ENCODE measurements at places on chromosomes 16 and 17.

DNA sequence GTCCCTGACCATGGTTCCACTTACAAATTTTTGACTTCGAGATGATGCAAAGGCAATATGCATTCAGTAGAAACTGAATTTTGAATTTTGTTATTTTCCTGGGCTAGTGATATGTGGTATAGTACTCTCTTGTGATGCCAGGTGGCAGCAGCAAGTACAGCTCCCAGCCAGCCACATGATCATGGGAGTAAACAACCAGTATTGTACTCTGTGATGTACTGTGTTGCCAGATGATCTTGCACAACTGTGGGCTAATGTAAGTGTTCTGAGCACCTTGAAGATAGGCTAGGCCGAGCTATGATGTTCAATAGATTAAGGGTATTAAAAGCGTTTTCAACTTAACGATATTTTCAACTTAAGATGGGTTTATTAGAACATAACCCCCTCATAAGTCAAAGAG, 250.8 kb downstream of the STX8 start:
- no peak for DNase-seq

DNA sequence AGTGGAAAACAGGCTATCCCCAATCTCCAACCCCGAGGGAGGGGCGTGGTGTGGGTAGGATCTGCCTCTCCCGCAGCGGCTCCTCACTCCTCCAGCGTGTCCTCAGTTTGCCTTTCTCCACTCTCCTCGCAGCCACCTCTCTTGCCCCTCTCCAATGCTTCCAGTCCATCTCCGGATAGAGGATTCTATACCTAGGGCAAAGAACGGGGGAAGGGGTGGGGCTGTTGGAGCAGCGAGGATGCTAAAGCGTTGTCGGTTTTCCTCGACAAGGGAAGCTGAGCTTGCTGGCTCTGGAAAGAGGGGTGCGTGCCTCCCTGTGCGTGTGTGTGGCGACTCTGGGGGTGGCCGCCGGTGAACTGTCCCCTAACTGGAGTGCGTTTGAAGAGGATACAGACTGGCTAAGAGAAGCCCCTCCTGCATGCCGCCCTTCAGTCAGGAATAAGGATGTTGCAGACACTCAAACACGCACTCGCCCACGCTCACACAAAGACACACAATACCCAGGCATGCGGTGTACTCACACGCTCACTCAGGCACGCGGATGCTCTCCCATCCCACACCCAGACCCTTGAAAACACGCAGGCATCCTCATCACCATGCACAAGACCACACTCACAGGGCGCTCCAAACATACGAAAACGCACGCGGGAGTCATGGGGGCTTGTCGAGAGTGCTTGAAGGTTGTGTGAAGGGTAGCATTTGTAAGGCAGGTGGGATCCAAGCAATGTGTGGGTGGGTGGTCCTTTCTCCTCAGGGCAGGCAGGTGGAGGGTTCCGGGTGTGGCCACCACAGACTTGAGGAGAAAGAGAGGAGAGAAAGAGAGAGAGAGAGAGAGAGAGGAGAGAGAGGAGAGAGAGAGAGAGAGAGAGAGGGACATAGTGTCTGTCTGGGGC, 655 bp upstream of the GPR139 start:
- DNase-seq: no peak

- no peak for DNase-seq
These were observed 33.9 kb downstream of the PLD6 start for GRCh38 chr17:17172001-17172939.

DNA sequence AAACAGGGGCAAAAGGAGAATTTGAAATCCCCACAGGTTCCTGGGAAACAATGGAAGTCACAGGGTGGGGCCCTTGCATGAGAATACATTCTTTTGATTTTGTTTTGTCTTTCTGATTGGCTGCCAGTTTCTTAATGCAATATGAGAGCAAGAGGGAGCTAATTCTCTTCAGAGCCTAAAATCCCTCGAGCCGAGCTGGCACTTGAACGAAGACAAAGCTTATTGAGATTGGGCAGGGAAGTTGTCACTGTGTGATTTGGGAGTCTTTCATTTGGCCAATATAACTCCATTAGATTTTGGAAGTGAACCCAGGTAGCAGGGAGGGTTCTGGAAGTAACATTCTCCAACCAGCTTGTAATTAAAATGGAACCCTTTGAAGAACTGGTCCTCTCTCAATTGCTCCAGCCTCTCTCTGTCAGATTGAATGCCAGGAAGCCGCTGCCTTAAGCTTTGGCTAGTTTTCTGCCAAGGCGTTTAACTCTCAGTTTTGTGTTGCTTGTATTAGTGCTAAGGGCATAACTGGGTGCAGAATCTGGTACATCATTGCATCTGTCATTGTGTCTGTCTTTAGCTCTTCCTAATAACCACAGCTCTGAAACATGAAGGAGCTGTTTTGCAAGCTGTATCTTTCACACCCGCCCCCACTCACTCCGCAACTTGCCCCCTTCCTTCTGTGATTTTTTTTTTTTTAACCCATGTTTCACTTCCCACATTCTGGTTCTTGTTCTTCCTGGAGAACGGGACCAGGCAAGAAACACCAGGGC, 272.0 kb downstream of the MAF start:
- no peak for DNase-seq

DNA sequence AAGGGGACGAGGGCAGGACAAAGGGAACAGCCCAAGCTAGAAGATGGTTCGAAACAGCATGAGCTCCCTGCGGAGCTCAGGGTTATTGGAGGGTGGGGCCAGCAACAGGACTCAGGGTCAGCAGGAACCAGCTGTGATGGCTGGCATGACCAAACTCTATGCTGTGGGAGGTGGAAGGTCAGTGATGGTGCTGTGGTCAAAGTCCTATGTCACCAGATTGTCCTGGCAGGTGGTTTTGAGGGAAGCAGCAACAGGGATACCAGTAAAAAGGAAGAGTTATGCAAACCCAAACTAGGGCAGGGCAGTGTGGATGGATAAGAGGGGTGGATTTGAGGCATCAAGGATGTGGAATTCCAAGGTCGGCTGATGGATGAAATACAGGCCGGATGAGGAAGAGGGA, 32.4 kb downstream of the CACNG4 start:
- no peak for DNase-seq

- no peak for DNase-seq
These were observed 4.3 kb downstream of the MT1H start for GRCh38 chr16:56673921-56674320.

- DNase-seq: no peak
These were observed 52.0 kb downstream of the MRM3 start for GRCh38 chr17:834136-834535.

DNA sequence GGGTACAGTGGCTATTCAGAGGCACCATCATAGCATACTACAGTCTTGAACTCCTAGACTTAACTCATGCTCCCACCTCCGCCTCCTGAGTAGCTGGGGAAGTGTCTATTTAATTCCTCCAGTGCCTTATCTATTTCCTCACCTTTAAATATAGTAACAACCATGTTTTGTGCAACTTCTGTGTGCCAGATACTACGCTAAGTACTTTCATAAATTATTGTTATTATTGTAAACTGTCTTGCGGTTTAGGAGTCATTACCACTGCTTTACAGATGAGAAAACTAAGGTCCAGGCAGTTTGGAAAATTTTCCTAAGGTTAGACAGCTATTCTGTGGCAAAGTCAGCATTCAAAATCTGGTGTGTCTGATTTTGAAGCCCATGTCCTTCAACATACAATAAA, 359.1 kb upstream of the XYLT1 start:
- DNase-seq: no peak

DNA sequence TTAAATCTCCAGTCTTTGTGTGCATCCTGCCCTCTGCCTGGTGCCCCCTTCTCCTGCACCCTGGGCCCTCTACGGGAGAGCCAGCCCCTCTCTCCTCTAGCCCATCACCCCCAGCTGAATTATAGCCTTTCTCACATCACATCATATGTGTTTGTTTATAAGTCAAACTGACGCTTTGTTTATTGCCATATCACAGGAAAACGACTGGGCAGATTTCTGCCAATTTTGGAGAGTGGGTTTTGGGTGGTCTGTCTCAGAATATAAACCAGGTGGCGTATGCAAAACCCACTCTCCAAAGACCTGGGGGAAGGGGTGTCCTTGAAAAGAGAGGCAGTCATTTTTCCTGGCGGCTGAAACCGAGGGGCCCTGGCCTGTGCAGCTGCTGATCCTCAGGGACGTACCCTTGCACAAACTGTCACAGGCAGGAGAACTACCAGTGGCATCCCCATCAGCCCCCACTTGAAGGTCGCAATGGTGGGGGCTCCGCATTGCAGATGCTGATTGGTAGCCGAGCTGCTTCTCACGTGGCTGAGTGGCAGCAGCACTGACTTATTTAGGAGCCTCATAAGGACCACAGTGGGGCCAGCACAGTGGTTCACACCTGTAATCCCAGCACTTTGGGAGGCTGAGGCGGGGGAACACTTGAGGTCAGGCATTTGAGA, 34.8 kb upstream of the CDC42EP4 start:
- no peak for DNase-seq

DNA sequence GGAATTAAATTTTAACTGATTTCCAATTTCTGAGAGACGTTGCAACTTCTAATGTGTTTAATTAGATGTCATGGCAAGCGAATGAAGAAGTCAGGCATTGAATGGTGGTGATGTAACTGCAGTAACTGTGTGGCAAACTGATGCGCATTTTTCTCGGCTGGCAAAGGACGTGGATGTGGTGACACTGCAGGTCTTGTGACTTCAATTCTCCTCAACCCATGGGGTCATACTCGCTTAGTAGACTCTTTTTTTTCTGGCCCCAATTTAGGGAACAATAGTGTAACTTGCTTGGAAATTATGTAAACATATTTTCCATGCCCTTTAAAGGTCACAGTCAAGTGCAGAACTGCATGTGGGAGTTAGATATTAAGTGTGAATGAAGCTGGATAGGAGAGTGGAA, 1.9 kb upstream of the FAM20A start:
- no peak for DNase-seq

GRCh38 chr16:73047536-73048291, at the start of gene ZFHX3:
TSS of gene ZFHX3 (minus strand) at chr16:73048128. CDS start at chr16:72960145, 87,983 bp downstream.
- DNase-seq: peak; percentile 37

DNA sequence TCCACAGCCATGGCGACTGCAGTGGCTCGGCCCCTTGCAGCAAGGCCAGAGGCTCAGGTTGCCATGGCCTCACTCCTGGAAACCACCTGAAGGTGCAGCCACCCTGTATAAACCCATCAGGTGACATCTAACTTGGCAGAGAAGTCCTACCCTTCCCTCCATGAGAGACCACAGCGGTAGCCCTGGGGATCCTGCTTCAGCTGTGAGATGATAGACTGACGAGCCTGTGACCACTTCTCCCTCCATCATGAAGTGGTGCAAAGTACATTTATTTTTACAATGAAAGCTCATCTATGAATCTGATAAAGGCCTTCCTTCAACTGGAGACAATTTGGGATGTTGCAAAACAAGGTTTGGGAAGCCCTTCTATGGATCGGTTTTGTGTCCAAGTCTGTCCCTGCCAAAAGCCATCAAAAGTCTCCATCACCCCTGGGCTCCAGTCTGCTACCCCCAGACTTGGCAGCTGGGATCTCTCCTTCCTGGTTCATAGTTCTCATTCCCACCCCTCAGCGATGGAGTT, 1.8 kb downstream of the ZACN start:
- no peak for DNase-seq

DNA sequence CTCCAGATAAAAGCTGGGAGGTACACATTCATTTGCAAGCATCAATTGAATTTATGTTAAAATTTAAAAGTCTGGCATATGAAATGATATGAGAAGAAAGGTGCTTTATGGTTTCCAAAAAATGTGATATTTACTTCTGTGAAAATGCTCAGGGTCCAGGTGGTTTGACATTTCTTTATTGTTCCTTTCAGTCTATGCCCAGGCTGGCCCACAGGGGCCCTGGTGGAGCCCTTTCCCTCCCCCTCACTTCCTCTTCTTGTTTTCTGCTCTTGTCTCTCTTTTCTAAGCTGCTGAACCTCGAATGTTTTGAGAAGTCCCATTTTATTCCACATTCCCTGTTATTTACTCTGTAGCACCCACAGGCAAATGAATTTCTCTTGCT, 127.8 kb downstream of the HS3ST3B1 start:
- DNase-seq: no peak

DNA sequence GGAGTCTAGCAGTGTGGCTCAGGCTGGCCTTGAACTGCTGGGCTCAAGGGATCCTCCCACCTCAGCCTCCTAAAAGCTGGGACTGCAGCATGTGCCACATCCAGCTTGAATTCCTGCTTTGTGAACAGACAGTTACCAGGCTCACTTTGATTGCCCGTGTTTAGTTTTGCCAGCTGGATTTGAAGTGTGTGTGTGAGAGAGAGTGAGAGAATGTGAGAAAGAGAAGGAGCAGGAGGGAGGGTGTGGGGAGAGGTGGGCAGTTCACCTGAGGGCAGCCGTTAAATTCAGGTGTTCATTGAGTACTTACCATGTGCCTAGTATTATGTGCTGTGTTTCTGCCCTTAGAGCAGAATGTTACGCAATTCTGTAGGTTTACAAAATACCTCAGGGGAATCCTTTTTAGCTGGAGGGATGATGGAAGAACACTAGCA, 4.7 kb downstream of the DUSP14 start:
- DNase-seq: no peak

DNA sequence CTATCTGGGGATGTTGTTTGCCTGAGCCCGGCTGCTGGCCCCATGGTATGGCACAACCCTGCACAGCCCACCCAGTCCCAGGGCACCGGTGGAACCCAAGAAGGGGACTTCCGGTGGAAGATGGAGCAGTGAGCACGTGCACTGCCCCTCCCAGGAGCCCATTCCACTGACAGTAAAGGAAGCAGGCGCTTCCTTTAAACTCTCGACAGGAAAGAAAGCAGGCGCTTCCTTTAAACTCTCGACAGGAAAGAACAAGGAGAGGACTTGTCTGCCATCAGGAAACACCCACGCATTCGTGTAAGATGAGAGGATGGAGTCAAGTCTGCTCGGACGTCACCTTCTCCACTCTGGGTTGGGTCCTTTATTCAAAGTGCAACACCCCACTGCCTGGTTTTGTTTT, 53.7 kb downstream of the IL21R start:
- no peak for DNase-seq

DNA sequence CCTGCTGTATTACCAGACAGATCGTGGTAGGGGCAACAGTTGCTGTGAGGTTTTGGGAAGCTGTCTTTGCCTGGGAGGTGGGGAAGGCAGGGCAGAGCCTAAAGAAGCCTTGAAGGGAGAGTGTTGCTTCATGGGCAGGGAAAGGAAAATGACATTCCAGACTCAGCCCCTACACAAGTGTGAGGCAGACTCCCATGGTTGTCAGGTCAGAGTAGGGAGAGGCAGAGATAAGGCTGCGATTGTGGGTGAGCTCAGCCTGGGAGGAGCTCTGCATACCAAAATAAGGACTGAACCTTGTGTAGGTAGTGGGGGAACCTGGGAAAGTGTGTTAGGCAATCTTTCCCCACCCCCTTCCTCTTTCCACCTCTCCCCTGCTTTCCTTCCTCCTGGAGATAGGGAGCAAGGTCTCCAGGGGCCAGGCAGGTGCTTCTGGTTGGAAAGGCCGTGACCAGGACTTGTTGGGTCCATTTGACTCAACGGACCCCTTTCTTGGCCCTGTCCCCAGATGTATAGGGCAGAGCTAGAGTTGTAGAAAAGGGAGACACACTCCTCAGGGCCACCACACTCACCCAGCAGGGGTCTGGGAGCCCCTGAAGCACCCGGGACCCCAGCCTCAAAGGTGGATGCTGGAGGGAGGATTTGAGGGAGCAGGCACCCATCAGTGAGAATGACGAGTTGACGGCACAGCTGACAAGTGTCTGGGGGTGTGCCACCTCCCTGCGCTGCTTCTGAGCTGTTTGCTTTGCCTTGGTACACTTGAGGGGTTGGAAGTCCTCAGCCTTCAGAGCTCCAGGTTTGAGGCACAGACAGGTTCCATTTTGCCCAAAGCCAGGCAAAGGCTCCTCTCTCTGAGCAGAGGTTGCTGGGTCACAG, 18.5 kb upstream of the TOB1 start:
- no peak for DNase-seq

All from NCI-H2029 (cell line).